ENCODE measurements at places on chromosomes 1 and 21.

DNA sequence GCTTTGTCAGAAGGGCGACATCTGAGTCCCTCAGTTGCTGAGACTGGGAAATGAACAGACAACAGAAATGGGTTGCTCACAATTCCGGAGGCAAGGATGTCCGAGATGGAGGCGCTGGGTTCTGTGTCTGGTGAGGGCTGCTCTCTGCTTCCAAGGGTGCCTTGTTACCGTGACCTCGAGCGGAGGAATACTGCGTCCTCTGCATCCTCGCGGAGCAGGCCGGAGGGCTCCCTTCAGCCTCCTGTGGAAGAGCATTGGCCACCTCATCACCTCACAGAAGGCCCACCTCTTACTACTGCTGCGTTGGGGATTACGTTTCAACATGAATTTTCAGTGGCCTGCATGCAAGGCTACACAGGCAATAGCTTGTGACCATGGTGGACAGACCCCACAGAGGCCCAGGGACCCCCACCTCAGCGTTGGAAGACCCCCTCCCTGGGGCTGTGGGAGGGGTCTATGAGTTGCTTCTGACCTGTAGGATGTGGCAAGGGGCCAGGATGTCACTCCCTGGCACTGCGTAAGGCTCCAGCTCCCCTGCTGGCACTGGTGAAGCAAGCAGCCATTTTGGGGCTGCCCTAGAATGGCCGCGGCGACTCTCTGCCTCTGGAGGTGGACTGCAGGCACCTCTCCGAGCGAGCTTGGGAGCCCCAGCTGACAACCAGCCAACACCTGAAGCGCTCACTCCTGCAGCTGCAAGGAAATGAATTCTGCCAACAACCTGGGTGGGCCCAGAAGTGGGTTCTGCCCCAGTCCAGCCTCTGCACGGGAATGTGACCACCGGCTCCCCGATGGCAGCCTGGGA is 36.3 kb upstream of the COL6A1 start:
- DNase-seq: no peak

GRCh38 chr21:38797470-38797869 is 8.3 kb upstream of the ETS2 start:
- no peak for DNase-seq

- DNase-seq: no peak
Observed at GRCh38 chr21:45326891-45327440, 39.3 kb upstream of the POFUT2 start.

GRCh38 chr1:218930472-218931241 is 243.0 kb upstream of the LYPLAL1 start:
- DNase-seq: no peak

DNA sequence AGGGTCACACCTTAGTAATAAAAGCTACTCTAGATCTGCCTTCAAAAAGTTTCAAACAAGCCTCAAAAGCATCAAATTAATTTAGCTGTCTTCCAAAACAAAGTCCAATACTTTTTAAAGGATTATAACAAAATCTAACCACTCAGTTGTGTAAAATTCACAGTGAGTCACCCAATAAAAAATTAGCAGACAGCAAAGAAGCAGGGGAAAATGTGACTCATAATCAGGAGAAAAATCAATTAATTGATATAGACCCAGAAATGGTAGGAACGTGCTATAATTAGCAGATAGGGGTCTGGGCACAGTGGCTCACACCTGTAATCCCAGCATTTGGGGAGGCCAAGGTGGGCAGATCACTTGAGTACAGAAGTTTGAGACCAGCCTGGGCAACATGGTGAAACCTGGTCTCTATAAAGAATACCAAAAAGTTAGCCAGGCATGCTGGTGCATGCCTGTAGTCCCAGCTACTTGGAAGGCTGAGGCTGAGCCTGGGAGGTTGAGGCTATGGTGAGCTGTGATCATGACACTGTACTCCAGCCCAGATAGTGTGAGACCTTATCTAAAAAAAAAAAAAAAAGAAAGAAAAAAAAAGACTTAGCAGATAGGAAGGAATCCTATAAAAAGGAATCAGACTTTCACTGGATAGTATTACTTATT is 8.1 kb upstream of the MYOG start:
- no peak for DNase-seq

DNA sequence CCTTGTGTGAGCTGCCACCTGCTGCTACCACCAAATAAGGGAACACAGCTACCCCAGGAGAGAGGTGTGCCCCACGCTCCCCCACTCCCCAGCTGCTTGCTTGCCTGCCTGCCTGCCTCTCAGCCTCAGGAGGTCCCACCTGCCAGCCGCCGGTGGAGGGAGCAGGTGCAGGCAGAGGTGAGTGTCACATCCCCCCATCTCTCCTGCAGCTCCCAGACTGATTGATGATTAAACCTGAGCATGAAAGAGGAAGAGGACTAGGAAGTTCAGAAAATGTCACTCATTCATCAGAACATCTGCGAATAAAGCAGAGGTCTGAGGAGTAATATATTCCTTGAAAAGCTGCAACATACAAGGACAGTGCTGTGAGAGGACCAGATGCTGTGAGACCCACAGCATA is 58.6 kb upstream of the HIVEP3 start:
- peak; percentile 87 for DNase-seq

DNA sequence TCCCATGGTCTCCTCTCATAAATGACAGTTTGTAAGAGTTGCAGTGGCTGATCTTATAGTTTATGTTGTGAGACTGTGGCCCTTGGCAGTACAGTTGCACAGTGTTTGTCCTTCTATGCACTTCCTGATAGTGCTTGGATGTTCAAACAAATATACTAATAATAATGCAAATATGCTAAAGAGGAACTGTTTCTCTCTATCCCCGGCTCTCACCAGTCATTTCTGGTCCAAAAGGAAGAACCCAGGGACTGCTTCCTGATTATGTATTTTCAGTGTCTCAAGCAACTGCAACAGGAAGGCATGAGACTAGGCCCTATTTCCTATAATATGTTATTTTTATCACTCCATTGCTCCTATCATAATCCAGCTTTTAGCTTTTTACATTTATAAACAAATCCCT is 17.0 kb upstream of the SUCO start:
- no peak for DNase-seq

DNA sequence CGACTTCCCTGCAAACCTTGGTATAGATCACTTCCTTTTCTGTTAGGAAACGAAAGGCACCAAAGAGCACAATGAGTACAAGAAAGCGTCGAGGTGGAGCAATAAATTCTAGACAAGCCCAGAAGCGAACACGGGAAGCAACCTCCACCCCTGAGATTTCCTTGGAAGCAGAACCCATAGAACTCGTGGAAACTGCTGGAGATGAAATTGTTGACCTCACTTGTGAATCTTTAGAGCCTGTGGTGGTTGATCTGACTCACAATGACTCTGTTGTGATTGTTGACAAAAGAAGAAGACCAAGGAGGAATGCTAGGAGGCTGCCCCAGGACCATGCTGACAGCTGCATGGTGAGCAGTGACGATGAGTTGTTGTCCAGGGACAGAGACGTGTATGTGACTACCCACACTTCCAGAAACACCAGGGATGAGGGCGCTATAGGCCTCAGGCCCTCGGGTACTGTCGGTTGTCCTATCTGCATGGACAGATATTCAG is 18.5 kb downstream of the FAM89A start:
- no peak for DNase-seq

DNA sequence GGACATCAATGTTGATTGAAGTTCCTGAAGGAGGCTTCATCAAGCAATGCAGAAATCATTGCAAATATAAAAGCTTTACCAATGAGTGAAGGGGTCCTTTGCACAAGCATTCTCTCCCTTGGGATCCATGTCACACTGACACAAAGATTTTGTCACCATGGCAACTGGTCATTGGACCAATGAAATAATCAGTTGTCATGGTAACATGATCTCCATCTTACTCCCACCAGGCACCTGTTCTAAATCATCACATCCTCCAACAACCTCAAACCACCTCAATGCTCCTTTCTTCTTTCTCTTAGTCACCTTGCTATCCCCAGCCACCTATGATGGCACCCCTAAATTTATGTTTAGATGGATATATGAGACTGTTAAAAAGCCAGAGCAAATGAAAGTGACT is 13.5 kb upstream of the FOXJ3 start:
- peak; percentile 33 for DNase-seq

DNA sequence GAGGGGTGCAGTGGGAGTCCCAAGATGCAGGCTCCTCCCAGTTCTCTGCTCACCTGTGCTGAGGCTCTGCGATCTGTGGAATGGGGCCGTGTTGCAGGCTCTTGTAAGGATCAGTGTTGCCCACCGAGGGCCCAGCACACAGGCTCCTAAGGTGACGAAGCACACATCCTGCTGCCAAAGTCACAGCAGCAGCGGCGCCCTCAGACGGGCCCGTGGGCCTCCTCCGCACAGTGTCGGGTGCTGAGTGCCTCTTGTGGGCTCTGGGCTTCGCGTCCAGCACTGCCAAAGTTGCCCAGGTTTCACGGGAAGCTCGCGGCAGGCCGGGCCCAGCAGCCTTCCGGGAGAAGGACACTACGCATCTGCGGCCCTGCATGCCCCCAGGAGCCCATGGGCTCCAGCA is 72.1 kb upstream of the ABCG1 start:
- no peak for DNase-seq

GRCh38 chr1:43634721-43635120 is 15.2 kb upstream of the KDM4A start:
- no peak for DNase-seq

DNA sequence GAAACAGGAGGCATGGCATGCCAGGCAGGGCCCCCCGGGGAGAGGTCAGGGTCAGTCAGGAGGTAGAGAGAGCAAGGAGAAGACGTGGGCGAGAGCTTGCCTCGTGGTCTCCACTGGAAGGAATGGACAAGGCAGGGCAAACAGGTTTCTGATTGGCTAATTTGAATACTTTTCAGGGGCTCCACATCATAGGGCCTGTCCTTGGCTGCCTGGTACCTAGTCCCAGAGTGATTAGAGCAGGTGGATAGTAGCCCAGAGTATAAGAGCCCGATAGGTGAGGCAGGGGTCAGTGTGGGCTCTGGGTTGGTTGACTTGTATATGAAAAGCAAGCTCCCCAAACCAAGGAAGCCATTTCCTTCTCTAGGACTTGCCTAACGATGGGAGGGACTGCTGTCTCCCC is 178.6 kb downstream of the ZP4 start:
- no peak for DNase-seq

DNA sequence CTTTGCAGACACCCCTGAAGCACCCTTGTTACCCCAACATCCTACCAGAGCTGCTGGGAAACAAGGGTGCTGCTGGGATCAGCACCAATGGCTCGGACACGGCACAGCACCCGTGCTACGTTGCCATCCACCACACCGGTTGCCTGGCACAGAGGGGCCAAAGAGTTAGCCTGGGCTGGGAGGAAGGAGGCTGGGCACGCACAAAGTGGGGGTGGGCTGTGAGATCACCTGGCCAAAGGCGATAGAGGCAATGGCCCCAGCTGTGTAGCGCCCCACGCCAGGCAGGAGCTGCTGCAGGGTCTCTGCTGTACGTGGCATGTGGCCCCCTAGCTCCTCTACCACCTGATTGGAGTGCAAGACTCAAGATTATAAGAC is 5.6 kb downstream of the HPDL start:
- DNase-seq: no peak

DNA sequence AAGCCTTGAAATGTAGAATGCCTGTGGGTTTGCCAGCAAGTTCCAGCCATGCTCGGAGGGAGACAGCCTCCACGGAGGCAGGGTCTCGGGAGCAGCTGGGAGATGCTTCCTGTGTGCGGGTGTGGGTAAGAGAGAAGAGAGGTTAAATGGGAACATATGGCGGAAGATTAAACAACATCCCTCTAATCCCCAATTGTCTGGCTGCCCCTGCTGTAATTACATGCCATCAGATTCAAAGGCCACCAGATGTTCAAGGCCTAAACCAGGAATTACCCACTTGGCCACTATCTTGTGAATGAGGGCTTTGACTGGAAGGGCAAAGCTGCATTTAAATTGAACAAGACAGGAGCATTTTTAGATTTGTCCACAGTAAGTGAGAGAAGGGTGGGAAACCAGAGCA is 81.4 kb upstream of the BACE2 start:
- no peak for DNase-seq

- no peak for DNase-seq
Observed at GRCh38 chr1:36157115-36157903, 1.3 kb downstream of the MAP7D1 start.

- no peak for DNase-seq
Observed at GRCh38 chr1:246674049-246674448, 50.2 kb upstream of the SCCPDH start.

DNA sequence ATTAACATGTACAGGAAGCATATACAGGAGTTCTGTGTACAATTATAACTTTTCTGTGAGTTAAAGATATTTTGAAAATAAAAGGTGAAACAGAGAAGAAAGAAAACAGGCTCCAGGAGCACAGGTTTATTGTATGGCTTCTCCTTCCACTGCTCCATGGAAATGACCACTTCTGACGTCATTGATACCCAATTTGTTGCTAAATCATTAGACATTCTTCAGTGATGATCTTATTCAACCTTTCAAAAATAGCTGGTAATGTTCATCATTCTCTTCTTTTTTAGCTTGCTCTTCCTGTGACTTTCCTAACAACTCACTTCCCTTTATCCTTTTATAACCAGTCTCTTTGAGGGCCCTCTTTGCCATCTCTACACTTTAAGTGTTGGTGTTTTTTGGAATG is 77.8 kb downstream of the KCNK2 start:
- DNase-seq: no peak

DNA sequence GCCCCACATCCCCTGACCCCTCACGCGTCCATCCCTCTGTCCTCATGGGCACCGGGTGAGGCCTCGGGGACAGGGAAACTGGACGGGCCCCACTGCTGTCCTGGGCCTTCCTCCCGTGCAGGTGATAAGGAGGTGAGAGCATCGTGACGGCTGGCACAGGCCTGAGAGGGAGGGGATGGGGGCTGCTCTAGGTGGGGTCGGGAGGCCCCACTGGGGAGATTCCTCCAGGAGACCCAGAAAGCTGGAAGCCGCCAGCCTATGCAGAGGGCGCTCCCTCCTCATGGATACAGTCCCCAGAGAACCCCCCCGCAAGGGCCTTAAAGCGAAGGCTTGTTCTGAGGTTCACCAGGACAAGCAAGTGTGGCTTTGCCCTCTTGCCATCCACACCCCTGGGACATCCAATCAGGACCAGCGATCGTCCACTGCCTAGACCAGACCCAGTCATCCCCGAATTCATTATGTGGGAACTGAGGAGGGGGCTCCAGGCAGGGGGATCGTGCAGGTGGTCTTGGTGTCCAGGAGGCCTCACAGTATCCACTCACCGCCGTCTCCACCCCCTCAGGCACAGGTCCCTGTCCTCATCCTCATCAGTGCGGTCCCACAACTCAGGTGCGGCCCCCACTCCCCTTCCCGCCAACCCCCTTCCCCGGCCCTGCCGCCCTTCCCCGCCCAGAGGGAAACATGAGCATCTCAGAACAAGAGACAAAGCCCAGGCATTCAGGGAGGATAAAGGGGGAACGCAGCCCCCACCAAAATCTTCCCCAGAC is 45.3 kb upstream of the COL18A1 start:
- DNase-seq: no peak

DNA sequence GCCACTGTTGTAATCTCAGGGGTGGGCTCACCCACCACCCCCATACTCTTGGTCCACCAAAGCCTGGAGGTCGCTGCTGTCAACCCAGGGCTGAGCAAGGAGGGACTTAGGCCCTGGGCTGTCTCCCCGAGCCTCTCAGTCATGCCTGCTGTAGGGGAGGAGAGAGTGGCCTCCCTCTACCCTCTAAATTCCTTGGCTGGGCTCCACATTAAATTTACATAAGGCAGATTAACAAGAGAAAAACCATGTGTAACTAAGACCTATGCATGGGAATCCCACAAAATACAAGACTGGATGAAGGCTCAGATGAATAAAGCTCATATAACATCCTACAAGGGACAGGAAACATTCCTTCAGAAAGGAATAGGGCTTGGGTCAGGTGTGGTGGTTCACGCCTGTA is 1.8 kb upstream of the PIK3CD start:
- DNase-seq: no peak

Measured in NCI-H1105 (cell line).